ENCODE measurements at places on chromosomes 7 and 10.
A peak's percentile ranks its signal among the peaks of the same experiment; 100 is the strongest.

- no peak for DNase-seq
Measured at GRCh38 chr10:49333192-49333591, 34.2 kb downstream of the C10orf71 start.

DNA sequence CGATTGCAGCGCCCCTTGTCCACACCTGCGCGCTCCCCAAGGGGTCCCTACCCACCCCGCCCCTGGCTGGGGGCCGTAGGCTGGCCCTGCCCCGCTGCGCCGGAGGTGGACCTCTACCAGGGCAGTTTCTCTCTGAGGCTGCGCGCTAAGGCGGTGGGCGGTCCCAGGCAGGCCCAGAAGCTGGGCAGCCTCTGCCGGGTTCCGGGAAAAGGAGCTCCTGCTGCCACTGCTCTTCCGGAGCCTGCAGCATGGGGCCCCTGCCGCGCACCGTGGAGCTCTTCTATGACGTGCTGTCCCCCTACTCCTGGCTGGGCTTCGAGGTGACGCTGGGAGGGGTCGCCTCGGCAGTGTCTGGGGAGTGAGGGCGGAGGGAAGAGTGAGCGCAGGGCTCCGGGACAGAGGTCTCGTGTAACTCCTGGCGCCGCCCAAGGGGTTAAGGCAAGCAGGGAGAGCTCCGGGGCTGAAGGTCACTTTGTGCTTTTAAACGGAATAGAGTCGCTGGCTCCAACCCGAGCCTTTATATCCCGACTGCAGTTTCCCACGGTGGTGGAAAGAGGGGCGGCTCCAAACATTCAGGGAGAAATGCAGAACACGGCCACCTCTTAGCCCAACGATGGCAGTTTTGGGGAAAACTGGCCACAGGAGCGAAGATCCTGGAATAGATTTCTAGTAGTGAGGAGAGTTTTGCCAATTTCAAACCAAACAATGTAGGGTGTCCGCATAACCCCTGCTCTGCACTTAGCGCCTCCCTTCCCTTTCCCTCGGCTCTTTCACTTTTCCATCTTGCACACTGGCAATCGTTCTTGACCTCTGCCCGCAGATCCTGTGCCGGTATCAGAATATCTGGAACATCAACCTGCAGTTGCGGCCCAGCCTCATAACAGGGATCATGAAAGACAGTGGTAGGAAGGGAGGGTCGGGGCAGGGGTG lies at the start of gene GSTK1:
Gene GSTK1, plus strand, starts transcription at position 176 of the 930 bp plus-strand sequence. Its CDS starts 73 bp downstream, at position 249.
- DNase-seq = peak; percentile 85

DNA sequence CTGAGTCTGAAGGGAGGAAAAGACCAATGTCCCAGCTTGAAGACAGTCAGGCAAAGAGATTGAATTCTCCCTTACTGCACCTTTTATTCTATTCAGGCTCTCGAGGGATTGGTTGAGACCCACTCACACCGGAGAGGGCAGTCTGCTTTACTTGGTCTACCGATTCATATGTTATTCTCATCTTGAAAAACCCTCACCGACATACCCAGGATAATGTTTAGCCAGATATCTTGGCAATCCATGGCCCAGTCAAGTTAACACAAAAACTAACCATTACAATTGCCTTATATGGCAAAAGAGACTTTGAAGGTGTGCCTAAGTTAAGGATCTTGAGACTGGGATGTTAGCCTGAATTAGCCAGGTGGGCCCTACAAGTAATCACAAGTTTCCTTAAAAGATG lies 53.8 kb upstream of the BET1 start:
- no peak for DNase-seq

- DNase-seq = no peak
Measured at GRCh38 chr7:20776214-20776911, 10.3 kb downstream of the SP8 start.

- no peak for DNase-seq
Measured at GRCh38 chr7:26351171-26351570, 59.5 kb downstream of the SNX10 start.

DNA sequence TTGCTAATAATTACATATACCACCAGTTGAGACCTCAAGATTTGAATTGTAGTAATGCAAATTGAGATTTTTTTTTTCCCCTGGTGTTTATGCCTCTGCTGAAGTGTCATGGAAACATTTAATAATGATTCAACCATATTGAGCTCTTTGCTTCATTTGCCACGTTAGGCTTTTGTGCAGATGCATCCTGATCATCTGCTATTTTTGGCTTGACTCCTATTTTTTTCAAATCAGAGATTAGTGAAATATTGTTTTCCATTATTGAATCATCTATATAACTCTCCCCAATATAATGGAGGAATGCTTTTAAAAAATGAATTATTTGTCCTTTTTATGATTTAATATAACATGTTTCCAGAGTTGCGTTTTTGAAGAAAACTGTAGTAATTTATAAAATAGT lies 115.1 kb downstream of the SRI start:
- no peak for DNase-seq

DNA sequence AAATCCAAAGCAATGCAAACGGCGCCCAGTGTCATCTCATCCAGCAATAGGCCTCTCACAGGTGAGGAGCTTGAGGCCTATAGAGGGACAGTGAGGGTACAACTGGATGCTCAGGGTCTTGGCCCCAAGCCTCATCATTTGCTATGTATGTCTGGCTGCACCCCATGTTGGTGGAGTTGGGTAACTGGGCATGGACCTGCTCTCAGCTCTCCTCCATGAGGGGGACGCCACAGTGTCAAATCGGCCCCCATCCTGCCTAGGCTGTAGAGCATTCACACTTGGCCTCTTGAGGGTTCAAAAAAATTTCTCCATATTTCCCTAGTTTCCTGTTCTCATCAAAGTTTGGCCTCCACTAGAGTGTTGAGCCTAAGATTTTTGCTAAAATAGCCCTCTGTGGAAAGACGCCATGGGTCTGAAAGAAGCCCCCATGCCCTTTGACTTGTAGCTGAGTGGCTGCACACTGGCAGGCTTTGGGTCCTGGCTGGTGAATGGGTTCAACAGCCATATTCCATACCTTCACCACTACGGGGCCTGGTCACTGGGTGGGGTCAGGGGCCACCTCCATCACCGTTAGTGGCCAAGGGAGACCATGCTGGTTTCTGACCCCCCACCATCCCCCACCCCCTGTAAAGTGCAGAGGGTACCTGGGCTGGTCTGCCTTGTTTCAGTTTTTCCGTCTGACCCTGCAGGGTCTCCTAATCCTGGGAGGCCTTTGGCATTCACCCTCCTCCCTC lies 132.3 kb upstream of the TBX20 start:
- no peak for DNase-seq

DNA sequence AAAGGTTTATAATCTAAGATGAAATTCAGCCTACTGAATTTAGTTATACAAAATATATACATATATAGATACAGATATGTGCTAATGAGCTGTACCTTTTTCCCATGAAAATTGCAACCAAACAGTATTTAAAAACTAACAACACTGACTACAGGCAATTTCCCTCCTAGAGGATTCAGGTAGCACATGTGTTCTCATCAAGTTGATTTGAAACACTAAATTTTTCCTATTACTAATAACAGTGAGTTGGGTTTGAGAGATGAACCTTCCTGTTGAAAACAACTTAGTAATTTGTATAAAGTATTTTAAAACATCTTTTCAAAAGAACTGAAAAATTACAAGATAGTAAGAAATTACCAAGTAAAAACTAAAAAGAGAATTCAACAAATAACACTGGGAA lies 51.5 kb downstream of the COA1 start:
- DNase-seq = no peak

DNA sequence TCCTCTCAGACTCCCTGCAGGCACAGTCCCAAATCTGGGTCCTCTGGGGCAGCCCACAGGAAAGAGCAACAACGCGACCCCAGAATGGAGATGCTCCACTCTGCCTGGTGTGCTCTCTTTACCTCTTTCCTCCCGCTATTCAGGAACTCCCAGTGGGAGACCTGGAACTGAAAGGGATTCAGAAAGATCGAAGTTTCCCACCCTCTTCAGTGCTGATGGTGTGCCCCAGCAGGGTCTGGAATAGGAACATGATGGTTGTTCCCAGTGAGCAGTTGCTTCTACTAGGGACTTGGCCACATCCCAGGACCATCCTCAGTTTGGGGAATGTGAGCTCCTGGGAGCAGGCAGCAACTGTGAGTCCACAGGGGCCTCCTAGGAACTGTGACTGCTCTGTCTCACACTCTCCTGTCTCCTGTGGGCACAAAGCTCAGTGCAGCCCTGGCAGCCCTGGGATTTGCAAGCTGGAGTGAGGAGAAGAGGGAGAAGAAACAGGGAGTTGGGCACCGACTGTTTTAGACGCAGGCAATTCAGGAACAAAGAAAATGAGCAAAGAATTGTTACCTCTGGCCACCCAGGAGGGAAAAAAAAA lies 17.9 kb downstream of the OR6V1 start:
- DNase-seq = no peak

GRCh38 chr7:65968256-65969185 lies 13.5 kb downstream of the GUSB start:
- no peak for DNase-seq

GRCh38 chr10:30600005-30600404 lies 29.5 kb downstream of the LYZL2 start:
- DNase-seq = no peak

DNA sequence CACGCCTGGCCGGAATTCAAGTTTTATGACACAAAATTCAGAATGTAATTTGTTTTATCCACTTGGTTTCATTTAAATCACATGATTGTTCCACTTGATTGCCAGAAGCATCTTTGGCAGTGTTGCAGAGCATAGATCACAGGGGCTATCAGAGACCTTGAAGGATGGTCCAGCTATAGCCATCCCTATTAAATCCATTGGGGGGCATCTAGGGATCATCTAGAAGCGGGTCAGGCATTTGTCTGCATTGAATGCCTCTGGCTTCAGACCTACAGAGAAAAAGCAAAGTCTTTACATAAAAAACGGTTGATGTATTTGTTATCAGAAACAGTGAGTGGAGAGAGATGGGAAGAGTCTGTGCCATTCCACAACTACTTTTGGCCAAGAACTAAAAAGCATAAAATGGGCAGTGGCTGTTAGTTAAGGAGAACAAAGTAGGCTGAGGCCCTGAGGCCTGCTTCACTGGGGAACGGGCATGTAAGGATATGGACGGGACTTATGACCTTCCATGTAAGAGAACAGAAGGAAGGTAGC lies 146.3 kb downstream of the NXPH1 start:
- no peak for DNase-seq

DNA sequence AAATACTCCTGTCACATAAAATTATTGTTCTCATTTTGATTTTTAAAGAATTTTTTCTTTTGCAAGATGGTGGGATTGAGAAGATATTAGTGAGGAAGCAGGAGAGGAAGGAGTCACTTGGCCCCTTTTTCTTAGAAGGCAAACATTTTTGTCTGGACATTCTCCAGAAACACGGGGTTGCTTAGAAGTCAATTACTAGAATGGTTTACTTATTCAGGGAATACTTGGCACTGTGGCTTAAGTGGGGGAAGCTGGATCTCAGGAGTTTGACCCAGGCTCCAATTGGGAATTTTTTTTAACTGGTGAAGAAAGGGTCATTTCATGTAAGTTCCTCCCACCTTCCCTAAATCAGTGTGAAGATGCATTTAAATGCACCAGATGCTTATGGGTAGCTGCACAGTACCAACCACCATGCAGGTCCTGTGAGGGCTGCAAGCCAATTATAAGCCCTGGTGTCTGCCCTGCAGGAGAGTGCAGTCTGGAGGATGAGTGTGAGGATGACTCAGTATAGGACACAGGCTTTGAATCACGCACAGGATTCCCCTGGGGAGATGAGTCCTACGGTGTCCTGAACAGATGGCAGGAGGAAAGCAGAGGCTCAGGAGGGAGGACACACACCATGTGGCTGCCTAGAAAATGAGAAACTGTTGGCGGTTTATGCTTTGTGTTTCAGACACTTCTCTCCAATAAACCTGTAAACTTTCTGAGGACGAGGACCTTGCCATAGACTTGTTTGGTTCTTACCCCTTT lies 299.1 kb downstream of the PLXNA4 start:
- DNase-seq = no peak

DNA sequence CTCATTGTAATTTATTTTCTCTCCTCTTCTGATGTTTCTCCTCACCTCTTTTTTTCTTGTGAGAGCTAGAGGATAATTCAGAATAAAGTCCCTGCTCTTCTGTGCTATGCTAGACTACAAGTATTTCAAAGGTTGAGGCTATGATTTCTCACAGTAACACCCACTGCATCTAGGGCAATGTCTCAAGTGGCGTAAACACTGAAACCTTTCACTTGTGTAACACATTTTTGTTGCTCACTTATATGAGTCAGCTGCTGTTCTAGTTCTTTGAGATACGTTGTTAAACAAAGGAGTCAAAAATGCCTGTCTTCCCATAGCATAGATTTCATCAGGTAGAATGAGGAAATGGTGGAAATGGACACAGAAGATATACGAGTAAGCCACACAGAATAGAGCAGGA lies 305.1 kb upstream of the PITRM1 start:
- no peak for DNase-seq

- no peak for DNase-seq
Measured at GRCh38 chr10:78549140-78549935, 515.7 kb downstream of the RPS24 start.

GRCh38 chr7:24725554-24726241 lies 31.6 kb downstream of the GSDME start:
- no peak for DNase-seq

GRCh38 chr10:71211053-71211452 lies 1.3 kb upstream of the UNC5B start:
- no peak for DNase-seq

- no peak for DNase-seq
Measured at GRCh38 chr10:113431398-113432160, 121.3 kb upstream of the HABP2 start.

- no peak for DNase-seq
Measured at GRCh38 chr7:50149369-50149768, 56.3 kb upstream of the ZPBP start.

DNA sequence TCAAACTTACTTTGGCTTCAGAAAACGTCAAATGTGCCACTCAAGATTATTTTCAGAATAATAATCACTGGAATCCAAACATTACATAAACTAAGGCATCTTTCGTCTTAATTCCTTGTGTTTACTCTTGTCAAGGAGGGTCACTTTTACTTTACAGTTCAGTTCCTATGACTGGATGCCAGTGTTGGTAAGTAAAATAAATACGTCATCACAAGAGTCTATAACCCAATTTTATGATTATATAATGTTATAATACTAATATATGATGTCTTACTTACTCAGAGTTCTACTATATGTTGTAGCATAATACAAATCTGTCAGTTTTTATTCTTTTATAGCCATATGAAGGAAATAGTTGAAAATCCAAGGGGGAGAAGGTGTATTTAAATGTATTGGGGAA lies 123.8 kb downstream of the GPR85 start:
- no peak for DNase-seq

- DNase-seq = no peak
Measured at GRCh38 chr7:112819536-112819935, 29.3 kb upstream of the TMEM168 start.

GRCh38 chr10:59748834-59749233 lies 4.4 kb downstream of the MRLN start:
- DNase-seq = no peak

- DNase-seq = no peak
Measured at GRCh38 chr7:99111591-99111990, 32.3 kb downstream of the SMURF1 start.

GRCh38 chr7:22577470-22578001 lies 77.5 kb upstream of the STEAP1B start:
- DNase-seq = no peak

- no peak for DNase-seq
Measured at GRCh38 chr10:126332576-126332975, 55.7 kb downstream of the ADAM12 start.

- DNase-seq = no peak
Measured at GRCh38 chr10:73771722-73772280, 10.0 kb upstream of the CHCHD1 start.
